ENCODE measurements at places on chromosomes 1 and 21.

DNA sequence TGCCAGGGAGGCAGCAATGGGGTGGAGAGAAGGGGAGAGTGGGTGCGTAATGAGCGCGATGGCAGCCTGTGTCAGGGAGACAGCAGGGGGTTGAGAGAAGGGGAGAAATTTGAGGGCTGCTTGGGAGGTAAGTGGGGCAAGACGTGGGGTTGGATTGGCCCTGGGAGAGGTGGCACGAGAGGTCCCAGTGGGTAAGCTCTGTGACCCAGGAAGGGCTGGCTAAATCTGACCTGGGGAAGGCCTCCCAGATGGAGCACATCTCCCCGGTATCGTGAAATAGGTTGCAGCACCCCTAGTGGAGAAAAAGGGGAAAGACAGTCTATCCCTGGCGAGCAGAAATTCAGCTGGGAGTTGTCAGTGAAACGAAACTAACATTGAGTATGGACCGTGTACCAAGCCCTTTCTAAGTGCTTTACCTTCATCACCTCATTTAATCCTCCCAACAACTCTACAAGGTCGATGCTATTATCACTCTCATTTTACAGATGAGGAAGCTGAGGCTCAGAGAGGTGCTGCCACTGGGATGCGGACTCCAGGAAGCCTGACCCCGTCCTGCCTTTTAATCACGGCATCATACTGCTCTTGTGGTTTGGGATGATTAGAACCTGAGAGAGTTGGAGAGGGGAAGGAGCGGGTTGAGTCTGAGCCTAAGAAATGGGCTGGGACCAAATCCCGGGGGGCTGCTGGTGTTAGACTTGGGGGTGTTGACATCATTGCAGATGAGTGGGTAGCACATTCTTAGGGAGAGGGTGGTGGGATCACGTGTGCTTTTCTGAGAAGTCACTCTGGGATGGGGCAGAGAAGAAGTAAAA lies 56.6 kb upstream of the RPL11 start:
- DNase-seq = peak; percentile 84

DNA sequence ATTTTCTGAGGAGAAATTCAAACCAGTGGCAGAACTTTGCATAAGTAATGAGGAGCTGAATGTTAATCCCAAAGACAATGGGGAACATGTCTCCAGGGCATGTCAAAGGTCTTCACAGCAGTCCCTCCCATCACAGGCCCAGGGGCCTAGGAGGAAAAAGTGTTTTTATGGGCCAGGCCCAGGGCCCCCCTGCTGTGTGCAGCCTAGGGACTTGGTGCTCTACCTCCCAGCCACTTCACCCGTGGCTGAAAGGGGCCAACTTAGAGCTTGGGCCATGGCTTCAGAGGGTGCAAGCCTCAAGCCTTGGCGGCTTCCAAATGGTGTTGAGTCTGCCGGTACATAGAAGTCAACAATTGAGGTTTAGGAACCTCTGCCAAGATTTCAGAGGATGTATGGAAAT lies 854.0 kb downstream of the LRRIQ3 start:
- no peak for DNase-seq

DNA sequence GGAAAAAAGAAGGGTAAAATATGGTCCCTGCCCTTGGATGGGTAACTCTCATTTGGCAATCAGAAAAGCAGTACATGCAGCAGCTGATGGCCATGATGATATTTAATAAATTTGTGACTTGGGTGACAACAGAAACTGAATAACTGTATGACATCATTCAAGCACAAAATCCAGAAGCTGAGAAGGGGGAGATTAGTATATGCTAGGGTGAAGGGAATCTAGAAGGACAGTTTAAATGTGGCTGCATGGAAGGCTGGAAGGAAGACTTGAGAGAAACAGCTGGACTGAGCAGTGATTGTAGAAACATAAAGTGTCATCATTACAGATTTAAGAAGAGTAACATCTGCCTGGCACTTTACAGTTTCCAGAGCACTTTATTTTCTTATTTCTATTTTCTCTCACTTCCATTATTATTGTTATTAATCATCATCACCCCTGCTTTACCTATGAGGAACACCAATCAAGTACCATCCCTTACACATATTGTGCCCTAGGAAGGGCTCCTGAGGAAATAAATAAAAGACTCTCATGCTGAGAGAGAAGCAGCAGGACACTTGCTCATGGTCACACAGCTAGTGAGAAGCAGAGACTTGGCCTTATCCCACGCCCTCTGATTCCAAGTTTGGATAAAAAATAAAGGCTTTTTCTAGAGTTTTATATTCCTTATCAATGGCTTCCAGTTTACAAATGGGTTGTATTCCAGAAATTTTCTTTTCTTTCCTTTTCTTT lies 207.2 kb downstream of the PBX1 start:
- no peak for DNase-seq

- no peak for DNase-seq
Measured at GRCh38 chr1:18761948-18762840, 97.3 kb downstream of the TAS1R2 start.

GRCh38 chr1:8201331-8201861 lies 116.5 kb upstream of the SLC45A1 start:
- DNase-seq = no peak

DNA sequence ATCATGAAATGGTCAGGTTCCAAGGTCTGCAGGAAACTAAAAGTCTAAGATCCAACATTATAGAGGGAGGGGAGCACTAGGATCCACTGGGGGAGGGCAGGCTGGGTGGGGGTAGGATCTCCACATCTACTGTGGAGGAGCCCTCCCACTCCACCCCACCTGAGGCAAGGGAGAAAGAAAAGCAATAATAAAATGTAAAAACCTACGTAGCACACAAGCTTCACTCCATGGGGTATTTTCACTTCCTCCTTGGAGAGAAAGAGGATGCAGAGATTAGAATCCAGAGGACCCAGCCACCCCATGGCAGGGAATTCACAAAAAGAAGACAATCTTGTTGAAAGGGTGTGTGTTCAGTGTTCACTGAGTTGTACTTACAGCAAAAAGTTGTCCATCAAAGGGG lies 14.4 kb downstream of the SPOCD1 start:
- DNase-seq = no peak

- no peak for DNase-seq
Measured at GRCh38 chr1:177891809-177892208, 78.0 kb downstream of the SEC16B start.

DNA sequence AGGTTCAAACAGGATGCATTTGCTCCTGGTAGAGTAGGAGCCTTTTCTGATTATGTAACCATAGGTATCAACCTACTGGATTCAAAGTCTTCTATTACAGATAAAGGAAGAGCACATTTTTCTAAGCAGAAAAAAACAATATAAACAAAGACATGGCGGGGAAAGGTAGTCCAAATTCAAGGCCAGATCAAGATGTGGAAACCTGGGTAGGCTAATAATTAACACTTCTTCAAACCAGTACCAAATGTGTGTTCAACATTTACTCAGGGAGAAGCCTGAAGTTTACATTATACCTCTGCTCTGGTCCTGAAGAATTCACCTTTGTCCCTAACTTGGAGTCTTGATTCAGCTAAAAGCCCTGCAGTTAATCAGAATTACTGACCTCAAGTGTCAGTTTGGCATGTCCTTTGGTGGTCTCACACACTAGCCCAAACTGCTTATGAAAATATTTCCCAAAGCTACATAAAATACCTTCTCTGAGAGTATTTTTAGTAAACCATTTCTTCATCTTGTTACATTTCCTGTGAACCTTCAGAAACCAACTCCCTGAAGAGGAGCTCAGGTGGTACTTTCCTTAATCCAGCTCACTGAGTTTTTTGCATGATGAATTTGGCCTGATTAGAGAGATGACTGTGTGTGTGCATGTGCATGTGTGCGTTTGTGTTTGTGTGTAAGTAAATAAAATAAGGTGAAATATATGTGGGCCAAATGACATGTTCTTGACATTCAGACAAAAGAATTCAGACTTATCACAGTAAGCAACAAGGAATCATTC lies 70.2 kb downstream of the TOR3A start:
- no peak for DNase-seq

GRCh38 chr1:11790880-11791715 lies 14.7 kb downstream of the MTHFR start:
- no peak for DNase-seq

DNA sequence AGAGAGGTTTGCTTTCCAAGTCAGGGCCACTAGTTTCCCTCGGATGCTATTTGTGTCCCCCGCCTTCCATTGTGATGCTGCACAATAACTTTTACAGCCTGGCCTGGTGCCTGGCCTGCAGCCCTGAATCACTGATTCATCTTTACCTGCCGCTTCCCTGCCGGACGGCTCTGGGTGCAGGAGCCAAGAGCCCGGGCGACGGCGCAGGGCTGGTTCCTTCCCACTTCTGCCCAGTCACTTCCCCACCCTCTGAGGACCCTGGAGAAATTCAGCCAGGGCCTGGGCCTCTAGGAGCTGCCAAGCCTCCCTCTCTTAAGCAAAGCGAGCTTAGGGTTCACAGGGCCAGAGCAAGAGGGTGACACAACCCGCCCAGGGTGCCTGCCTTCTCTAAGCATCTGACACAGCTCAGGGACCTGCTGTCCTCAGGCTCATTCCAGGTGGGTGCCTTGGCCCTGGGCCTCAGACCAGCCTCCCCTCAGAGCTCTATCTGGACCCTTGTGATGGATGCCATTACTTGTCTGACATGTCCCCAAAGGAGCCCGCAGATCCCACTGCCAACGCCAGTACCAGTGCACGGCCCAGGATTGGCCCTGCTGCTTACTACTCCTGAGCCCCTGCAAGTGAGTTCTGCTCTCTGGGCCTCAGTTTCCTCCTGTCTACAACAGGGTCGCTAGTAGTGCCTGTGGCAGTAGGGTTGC lies 381.0 kb upstream of the VAMP3 start:
- no peak for DNase-seq

DNA sequence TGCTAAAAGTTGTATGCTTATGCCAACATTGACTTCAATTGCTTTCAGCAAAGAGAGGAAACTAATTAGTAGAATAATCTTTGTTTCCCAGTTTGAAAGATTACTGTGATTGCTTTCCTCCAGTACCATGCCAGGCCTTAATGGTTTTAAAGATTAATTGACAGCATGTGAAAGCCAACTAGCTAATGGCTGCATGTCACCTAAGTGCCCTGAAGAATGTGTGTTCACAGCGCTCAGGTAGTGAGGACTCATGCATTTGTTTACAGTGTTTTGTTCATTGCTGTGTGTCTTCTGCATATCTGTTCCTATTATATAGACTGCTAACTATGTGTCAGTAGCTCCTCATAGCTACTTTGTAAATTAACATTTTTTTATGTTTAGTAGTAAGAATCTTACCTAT lies 335.6 kb downstream of the LRRIQ3 start:
- DNase-seq = no peak

- DNase-seq = no peak
Measured at GRCh38 chr1:20164694-20165202, 21.1 kb upstream of the UBXN10 start.

DNA sequence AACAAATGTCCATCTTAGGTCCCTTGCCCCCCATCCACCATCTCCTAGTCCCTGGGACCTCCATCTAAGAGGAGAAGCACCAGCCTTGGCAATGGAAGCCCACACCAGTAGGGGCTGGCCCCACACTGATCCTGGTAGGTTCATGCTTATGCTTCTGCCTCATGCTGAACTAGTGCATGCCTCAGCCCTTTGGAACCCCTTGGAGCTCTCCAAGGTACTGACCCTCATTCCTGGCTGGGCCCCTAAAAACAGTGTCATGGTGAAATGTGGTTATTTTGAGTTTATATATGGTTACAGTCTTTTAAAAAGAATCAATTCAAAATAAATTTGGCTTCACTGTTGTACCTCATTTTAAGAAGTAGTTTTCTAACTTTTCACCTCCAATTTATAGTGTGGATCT lies 108.3 kb downstream of the HIVEP3 start:
- DNase-seq = peak; percentile 50

DNA sequence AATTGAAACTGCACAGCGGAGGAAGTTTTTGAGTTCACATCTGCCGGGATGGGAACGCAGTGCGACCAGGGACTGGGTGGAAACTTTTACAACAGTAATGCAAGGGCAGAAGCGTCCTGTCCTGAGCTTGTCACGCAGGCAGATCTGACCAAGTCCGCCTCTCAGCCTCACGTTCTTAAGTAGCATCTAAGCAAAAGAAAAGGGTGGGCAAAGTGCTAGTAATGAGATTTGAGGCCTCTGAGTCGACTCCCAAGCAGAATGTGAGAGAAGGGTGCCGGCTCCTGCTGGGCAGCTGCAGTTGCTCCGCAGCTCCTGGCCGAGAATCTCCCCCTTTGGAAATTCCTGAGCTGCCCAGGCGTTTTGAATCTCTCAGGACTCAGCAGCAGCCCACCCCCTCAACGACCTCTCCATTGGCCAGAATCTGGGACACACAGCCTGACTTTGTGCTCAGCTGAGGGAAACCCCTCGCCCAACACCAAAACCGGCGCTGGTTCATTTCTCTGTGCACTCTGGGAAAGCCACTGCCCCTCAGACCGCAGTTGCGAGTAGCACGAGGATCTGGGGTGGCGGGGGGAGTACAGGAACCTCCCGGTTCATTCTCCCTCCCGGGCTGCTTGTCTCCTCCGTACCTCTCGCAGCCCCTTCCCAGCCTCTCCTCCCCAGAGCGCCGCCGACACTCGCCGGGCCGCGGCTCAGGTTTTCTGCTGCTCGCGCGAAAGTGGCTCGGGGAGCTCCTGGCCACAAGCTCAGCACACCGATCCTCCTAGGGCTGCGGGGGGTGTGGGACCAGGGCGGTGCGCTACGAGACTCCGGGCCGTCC lies 913 bp upstream of the S1PR1 start:
- DNase-seq = peak; percentile 62

GRCh38 chr1:149927056-149927562 lies 494 bp downstream of the SF3B4 start:
- no peak for DNase-seq

DNA sequence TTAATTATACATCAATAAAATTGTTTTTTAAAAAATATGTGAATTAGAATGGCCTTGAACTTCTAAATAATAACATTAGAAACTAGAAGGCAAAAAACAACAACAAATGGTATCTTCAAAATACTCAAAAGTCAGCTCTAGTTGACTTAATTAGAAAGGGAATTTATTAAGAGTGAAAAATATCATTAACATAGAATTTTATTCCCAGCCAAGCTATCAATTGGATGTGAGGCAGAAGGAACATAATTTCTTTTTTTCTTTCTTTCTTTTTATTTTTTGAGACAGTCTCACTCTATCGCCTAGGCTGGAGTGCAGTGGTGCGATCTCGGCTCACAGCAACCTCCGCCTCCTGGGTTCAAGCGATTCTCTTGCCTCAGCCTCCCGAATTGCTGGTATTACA lies 51.2 kb upstream of the CAPZB start:
- DNase-seq = no peak

DNA sequence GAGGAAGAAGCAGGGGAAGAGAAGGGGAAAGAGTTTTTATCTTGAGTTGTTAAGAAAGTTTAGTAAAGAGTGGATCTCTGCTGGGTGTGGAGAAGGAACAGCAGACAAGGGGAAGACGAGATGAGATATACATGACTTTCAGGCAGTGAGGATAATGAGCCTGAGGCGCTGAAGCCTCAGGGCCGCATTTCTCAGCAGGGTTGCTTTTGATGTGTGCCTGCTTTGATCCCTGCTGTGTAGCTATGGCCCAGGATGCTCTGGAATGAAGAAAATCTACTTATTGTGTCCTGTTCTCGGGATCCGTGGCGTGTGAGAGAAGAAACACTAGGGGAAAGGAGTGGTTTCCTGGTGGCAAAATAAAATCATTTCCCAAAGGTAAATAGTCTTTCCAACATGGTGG lies 15.1 kb upstream of the RPE65 start:
- DNase-seq = no peak

GRCh38 chr1:8591569-8591968 lies 225.9 kb downstream of the RERE start:
- no peak for DNase-seq

GRCh38 chr1:204084247-204084772 lies 11.4 kb downstream of the SOX13 start:
- no peak for DNase-seq
